ENCODE measurements at places on chromosomes 1 and 21.

DNA sequence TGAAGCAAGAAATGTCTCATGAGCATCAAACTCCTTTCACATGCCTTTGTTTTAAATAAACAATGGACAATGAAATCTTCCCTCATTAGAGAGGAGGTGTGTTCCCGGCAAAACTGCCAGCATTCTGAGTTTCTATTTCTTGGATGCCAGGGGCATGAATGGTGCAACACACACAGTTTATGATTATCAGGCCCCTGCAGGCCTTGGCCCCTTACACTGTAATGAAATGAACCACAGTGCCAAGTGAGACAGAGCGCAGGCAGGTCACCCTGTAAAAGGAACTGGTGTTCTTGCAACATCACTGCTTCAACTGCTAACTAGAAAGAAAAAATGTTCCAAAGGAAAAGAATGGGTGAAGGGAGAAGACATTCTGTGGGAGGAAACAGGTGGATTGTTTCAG is 3.8 kb upstream of the PIGC start:
- no peak for ATAC-seq

DNA sequence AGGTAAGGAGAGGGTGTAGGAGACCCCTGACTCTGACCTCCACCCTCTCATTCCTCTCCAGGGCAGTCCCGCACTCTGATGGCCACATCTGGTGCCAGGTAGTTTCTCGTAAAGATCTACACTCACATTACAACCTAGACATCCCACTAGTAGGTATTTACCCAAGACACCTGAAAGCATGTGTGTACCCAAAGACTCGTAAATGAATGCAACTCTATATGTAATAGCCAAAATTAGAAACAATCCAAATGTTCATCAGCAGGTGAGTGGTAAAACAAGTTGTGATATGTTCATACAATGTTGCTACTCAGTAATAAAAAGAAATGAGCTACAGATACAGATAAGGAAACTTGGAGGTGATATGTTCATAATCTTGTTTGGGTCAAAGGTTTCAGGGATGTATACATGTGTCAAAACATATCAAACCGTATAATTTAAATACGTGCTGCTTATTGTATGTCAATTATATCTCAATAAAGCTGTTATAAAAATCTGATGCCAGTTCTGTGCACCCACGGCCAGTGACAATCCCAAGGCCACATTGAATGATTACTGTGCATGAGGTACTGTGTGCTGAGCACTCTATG is 37.8 kb upstream of the SLC2A1 start:
- no peak for ATAC-seq

- peak; percentile 62 for ATAC-seq
These were observed 34.0 kb upstream of the CRNN start for GRCh38 chr1:152448095-152448494.

GRCh38 chr1:214864896-214865688 is 217.4 kb upstream of the KCNK2 start:
- ATAC-seq, result peak; percentile 33

DNA sequence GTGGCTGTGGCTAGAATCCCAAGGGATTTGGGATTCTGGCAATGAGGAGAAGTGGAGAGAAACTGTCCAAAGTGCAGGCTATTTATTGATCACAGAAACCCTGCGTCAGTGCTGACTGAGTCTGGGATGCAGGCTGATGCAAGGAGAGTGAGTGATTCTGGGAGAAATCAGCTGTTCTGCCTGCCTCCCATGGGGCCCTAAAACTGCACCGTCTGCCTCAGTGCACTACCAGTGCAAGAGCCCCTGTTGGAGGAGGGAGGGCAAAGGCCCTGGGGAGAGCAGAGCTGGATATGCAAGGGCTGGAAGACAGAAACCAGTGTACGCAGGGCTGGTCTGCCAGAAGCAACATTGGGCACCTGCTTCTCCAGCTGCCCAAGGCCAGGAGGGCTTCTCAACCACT is 42.6 kb downstream of the C1orf198 start:
- no peak for ATAC-seq

DNA sequence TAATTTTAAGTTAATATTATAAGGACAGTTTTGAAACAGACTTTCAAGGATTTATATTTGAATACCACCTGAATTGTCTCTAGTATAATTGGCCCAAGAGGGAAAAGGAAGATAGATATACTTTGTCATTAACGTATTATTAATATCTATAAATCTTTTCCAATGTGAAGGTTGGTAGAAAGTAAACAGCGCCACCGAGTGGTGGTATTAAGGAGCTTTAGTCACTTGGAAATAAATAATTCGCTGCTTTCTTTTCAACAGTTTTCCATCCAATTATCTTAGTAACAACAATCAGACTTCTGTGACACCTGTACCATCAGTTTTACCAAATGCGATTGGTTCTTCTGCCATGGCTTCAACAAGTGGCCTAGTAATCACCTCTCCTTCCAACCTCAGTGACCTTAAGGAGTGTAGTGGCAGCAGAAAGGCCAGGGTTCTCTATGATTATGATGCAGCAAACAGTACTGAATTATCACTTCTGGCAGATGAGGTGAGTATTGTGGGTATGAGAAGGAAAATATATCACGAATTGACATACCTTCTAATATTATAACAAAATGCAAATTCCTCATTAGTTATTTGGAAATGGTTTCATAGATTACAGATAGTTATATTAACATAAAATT is 37.7 kb downstream of the SH3GLB1 start:
- ATAC-seq, result no peak

Data from esophagus mucosa (tissue), 1 donor.